CD4-positive, CD25-positive, alpha-beta regulatory T cell (primary cell): ENCODE measurements at places on chromosomes 4 and X.

- peak; percentile 9 for DNase-seq
Measured at GRCh38 chr4:184168406-184169019, 49.2 kb downstream of the ENPP6 start.

DNA sequence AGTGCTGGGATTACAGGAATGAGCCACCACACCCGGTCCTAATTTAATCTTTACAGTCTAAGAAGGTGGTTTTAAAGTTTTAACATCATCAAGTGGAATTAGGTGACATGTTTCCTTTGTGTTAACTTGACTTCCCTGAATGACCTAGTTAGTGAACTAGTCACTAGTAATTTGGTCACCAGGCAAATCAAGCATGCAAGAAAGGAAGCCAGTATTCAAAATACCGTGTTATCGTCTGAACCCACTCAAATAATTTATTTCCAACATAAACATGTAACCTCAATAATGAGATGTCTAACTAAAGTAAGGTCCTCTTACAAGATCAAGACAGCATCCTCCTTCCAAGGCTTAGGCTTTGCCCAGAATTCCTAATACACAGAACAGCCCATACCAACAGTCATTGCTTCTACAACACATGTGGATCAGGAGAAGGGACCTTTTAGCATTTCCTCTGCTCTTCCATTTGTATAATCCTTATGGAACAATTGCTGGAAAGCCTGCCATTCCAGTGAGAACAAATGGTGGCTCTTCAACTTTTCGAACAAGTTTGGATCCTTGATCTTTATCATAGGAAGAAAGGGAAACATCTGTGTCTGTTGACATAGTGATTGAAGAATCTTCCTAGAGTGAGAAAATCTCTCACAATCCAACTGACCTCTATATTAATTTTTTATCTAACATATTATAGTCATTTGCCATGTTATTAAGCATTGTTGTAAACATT lies 97.2 kb downstream of the ANXA3 start:
- no peak for DNase-seq

DNA sequence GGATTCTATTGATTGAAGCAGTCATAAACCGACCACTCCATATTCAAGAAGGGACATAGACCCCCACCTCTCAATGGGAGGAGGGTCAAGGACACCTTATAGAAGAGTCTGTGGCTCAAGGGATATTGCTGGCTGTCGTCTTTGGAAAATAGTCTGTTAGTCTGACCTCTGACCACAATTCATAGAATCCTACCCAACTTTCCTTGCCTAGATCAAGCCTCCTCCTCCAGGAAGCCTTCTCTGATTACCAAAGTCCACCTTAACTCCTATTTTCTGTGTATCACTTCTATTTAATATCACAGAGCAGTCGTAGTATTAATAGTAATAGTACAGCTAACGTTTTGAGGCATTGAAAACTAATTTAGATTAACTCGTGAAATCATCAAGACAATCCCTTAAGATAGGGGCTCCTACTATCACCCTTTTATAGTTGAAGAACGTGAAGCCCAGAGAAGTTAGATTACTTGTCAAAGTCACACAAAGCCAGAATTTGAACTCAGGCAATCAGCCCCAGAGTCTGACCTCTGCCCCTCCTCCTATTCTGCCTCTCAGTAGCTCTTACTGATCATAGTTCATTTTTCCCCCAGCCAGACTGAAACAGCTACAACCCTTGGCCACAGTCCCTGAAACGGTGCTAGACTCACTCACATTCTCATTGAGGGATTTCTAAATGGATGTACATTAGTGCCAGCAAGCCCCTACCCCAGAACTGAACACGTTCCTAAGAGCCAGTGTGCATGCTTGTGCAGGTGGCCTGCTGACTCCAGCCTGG lies 636.6 kb downstream of the MID1IP1 start:
- DNase-seq = no peak

- DNase-seq = no peak
Measured at GRCh38 chr4:83830138-83830888, 294.4 kb downstream of the GPAT3 start.

- DNase-seq = no peak
Measured at GRCh38 chr4:87109121-87109520, 111.3 kb downstream of the KLHL8 start.

DNA sequence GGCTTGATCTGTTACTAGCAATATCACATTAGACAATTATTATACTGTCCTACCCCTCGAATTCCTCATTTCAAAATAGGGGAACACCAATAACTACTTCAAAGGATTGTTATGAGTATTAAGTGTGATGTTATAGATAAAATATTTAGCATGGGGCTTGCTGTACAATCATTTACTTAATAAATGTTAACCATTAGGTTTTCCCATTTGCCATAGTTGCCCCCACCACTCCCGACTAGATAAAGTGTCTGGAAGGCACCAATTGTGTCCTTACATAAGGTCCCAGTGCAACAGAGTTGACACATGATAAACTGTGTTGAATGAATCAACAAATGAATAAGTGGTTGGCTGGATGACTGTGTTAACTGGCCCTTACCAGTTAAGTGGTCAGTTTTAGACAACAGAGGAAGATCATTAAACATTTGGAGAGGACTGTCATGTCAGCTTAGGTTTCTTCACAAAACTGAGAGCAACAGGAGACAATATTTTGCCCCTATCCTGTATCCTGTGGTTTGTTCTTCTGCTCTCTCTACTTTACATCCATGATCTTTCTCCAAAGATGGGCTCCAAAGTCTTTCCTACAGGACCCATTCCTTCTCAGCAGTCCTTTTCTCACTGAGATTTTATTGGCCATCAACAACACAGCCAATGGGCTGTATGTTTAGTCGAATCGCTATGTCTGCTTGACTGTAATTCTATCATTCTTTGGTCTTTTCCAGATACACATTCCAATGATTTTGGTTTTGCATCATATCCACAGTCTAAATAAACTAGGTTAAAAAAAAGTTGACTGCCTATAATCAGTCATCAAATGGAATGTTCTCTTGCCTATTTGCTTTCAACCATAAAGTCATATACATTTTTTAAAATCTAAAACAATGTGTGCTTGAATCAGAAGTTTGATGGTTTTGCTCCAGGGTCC lies 74.4 kb downstream of the RNF150 start:
- no peak for DNase-seq

DNA sequence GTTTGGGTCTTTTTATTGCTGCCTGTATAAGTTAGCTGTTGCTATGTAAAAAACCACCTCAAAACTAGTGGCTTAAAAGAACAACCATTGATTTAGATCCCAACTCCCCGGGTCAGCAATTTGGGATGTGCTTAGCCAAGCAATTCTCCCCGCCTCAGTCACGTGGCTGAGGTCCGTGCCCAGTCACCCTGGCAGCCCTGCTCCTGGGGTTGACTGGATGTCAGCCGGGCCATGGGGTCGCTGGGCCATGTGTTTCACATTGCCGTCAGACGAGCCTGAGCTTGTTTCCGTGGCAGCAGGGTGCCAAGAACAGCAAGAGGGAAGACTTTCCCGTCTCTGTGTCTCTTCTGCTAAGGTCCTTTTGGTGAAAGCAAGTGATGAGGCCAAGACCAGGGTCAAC lies 345.7 kb upstream of the FAT1 start:
- no peak for DNase-seq

DNA sequence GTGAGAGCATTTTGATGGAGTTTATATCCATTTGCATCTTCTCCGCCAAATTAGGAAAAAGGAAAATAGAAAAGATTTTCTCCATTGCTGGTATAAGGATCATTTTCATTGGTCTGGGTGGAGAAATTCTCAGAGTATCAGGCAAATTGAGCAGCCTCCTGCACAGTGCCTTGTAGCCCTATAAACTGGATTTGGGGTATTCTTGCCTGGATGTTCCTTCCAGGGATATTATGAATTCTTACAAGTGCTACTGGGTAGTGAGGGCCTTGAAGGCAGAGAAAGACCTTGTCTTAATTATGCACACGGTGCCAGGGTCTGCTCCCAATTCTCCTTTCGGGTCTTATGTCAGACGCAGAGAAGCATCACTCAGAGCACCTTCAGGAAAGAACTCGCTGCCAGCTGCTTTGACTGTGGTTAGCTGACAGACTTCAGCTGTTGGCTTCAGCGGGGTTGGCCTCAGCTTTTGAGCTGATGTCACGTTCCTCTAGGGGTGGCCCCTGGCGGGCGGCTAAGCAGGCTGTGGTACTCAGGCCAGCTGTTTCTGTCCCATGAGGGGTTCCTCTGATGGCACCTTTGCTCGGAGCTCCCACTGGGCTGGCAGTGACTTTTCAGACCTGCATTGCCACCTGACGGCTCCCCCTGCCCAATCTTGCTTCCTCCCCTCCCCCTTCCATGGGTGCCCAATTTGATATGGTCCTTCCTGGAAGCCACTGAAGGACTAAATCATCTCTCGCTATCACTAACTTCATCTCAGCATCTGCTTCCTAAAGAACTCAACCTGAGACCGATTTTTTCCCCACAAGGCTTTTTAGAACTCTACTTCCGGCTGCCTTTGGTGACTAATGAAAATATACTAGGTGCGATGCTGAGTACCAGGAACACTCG lies 519.5 kb downstream of the BCOR start:
- DNase-seq = peak; percentile 19

GRCh38 chr4:73704314-73705055 lies 35.9 kb upstream of the CXCL8 start:
- no peak for DNase-seq

- DNase-seq = no peak
Measured at GRCh38 chr4:139773560-139774318, 108.1 kb downstream of the MGST2 start.

- no peak for DNase-seq
Measured at GRCh38 chr4:82284475-82284857, 89.3 kb downstream of the HNRNPD start.

GRCh38 chr4:181566490-181566889 lies 676.7 kb upstream of the TENM3 start:
- DNase-seq = no peak

GRCh38 chr4:125280892-125281403 lies 33.8 kb upstream of the FAT4 start:
- DNase-seq = no peak
